ENCODE measurements at places on chromosomes 2 and 18.

- DNase-seq, result no peak
These were observed 95.2 kb downstream of the ZEB2 start for GRCh38 chr2:144424559-144425240.

- no peak for DNase-seq
These were observed 124.8 kb downstream of the MSTN start for GRCh38 chr2:189937691-189938090.

GRCh38 chr2:128543646-128544045 is 225.0 kb upstream of the HS6ST1 start:
- peak; percentile 95 for DNase-seq

- peak; percentile 12 for DNase-seq
These were observed at the start of gene FNDC4 for GRCh38 chr2:27494944-27495554. TSS of gene FNDC4 (minus strand) at chr2:27495200. CDS start at chr2:27494679, 521 bp downstream.

- DNase-seq, result no peak
These were observed 576.2 kb downstream of the CPS1 start for GRCh38 chr2:211132573-211132972.

DNA sequence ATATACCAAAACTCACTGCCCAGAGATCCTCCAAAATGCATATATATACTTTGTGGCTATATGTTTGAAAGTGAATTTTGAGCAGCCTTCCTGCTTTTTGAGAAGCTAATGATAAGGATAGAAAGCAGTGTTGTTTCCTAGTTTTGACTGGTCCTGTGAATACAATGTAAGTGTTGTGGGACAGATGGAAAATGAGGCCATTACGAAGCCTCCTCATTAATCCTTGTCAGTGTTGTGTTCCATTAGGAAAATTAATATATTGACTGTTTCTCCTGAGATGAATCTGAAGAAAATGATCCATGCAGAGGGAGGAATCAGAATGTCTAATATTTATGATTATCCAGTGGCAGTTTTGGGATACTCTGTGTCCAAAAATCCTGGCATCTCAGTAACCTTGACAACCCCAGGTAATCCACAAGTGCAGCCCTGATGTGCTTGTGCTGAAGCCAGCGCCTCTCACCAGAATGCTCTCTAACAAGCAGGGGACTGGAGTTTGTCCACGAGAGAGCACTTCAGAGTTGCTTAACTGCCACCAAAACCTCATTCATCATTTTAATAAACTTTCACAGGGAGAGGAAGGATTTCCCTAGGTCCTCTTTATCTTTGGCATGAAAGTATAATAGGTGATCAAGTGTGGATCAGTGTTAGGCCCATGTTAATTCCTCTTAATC is 418.6 kb downstream of the CMPK2 start:
- DNase-seq, result no peak

DNA sequence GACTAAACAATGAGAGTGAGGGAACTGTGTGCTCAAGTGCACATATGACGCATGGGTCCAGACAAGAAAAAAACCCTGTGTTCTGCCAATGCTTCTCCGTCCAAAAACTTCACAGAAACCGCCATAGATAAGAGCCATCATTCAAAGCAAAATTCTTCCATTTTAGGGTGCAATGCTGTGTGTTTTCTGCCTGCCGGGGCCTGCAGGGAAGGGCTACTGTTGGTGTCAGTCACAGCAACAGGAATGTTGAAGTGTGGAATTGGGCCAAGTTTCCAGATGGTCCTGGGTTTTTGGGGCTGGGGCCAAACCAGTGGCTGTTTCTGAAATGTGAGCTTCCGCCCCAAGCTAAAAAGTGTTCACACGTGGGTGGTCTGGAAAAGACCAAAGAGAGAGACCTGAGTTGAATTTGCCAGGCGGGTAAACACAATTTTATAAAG is 677 bp upstream of the MC2R start:
- no peak for DNase-seq

- DNase-seq, result no peak
These were observed 34.9 kb upstream of the CD302 start for GRCh38 chr2:159832858-159833257.

DNA sequence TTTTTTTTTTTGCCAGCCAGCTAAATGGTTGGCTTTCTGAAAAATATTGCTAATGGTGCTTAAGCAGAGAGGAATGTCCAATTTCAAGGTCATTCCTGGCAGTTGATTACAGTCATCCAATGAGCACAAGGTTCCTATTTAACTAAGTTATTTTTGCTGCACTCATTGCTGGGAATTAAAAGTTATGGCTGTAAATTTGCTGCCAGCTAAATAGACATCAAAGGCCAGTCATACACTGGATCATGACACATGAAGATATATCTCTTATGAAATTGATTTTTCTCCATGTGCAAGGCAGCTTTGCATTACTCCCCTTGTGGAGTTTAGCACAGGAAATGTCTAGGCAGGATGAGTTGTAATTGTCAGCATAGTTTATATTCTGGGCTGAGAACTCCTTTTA is 1898.4 kb upstream of the CELF4 start:
- DNase-seq, result no peak

- DNase-seq, result no peak
These were observed 22.7 kb upstream of the GCG start for GRCh38 chr2:162174746-162175145.

GRCh38 chr2:147639891-147640290 is 204.9 kb upstream of the ACVR2A start:
- DNase-seq, result no peak

GRCh38 chr2:148545390-148546256 is 98.9 kb upstream of the EPC2 start:
- no peak for DNase-seq

GRCh38 chr2:68620772-68621171 is 22.6 kb upstream of the PROKR1 start:
- DNase-seq, result no peak

DNA sequence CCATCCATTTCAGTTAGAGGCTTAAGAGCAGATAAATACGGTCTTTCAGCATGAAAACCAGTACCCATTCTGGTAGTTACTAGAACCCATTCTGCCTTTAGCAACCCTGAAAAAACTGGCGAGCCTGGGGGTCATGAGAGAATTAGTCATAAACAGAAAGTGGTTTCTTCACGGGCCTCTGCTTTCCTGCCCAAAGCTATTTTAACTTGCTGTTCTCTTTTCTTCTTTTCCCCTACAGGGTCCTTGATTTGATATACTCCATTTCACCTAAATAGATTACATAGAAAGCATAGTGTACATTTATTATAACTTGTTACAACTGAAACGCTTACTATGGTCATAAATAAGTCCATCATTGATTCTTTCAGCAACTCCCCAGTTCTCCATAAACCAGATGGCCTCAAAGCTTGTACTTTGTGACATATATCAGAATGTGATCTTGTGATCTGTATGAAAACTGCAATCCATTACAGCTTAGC is 48.3 kb downstream of the WDFY1 start:
- no peak for DNase-seq

DNA sequence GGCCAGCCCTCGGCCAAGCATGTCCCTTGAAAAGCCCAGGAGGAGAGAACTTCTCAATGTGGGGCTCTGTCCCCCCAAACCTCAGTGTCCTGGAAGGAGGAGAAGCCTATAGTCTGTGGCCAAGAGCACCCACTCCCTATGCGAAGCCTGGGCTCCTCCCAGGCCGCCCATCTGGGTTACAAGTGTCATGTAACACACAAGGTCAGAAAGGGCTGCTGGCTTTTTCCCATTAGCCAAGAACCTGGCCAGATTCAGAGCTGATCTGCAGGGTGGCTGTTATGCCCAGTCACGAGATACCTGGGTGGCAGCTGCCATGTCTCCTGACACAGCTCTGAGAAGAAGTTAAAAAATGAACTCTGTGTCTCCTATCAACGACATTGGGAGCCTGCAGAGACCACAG is 170.7 kb downstream of the TNS1 start:
- DNase-seq, result no peak

DNA sequence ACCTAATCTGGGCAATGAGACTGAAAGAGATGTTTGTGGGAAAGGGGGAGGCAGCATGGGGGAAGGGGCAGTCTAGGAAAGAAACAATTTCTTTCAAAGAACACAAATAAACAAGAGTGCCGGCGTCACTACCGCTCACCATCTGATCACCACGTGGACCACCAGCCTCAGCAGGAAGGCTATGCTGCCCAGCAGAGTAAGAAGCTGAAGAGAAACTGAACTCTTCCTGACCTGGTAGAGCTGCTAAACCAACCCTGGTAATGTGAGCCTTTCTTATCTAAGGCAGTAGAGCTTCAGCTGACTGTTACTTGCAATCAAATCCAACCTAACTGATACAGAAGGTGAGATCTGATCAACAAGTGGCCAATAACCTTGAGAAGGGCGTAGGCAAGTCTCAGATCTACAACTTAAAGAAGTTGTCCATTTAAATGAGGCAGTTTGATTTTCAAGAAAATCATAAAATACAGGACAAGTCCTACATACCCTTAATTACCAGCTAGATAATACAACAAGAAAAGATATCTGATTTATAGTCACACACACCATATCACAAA is 44.2 kb upstream of the SPTBN1 start:
- DNase-seq, result no peak

GRCh38 chr2:27727257-27727656 is 44.3 kb upstream of the MRPL33 start:
- no peak for DNase-seq

- DNase-seq, result no peak
These were observed 224.5 kb downstream of the SP3 start for GRCh38 chr2:173740639-173741038.

GRCh38 chr2:196845371-196845770 is 36.2 kb upstream of the C2orf66 start:
- no peak for DNase-seq

DNA sequence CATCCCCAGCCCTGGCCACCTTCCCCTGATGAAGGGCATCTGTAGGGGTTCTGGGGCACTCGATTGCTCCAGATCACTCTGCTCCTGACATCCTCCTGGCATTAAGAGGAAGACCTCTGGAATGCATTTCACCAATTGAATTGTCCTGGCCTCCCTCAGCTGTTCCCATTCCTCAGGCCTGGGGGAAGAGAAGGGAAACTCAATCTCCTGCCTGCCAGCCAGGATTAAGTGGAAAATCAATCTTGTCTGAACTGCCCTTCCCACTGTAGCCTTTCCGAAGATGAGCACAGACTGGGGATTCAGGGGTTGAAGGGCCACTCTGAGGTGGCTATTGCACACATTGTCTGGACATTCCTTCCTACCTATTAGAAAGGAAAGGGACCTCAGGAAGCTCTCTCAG is 99.8 kb downstream of the ALK start:
- DNase-seq, result no peak

DNA sequence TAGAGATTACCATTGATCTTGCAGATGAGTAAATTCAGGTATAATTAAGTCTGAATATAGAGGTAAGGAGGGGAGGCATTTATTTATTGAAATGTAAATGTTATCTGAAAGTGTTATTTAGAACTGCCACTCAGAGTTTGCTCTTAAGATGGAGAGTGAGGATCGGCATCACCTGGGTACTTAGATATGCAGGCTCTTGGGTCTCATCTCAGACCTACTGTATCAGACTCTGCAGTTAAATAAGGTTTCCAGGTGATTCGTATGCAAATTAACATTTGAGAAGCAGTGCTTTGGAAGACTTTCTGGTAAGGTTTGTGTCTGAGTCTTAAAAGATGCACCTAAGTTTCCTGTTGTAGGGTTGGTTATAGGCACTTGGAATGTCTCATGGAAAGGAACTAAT is 9.2 kb downstream of the HTR2B start:
- no peak for DNase-seq

- DNase-seq, result no peak
These were observed 57.0 kb downstream of the OSBPL6 start for GRCh38 chr2:178251151-178251955.

- peak; percentile 88 for DNase-seq
These were observed 217.1 kb downstream of the KLHL29 start for GRCh38 chr2:23602116-23602515.

DNA sequence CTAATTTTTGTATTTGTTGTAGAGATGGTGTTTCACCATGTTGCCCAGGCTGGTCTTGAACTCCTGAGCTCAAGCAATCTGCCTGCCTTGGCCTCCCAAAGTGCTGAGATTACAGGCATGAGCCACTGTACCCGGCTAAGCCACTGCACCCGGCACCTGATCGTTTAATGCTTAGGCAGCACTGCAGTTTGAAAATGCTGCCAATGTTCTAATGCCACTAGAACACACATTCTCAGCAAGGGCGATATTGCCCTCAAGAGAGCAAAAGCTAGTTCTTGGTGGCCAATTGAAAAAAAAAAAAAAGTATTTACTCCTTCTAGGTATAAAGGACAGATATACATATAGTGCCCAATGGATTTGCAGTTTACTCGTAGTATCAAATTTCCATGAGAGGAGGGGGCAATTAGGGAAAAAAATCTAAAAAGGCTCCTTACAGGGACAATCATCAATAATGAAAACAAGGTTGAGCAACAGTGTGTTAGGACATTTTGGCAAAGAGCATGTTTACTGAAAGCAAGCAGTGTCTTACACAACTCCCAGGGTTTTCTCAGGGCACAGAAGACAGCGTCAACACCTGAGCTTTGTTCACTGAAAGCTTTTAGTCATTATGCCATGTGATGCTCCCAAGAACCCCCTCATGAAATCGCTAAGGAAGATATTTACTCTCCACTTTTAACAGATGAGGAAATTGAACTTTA is 199.9 kb upstream of the PKDCC start:
- no peak for DNase-seq

DNA sequence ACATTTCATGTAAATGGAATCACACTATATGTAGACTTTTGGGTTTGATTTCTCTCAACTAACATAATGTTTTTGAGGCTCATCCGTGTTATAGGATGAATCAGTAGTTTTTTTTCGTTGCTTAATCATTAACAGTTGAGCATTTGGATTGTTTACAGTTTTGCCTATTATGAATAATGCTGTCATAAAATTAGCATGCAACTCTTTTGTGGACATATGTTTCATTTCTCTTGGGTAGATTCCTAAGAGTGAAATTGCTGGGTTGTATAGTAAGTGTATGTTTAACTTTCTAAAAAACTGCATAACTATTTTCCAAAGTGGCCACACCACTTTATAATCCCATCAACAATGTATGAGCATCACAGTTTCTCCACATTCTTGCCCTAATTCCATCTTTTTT is 7.7 kb upstream of the RHBDD1 start:
- no peak for DNase-seq

DNA sequence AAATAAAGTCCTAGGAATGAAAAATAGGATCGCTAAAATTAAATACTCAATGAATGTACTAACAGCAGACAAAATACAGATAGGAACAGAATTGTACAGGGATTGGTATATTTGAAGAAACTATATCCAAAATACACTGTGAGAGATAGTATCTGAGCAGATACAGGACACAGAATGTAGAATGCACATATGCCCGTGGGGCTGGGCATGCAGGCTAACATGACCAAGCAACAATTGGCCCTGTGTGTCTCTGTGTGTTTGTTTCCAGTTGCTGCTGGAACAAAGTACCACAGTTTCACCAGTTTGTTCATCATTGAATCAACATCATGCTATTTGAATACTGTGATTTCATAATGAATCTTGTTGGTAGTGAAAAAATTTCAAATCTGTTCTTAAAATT is 127.6 kb downstream of the PMAIP1 start:
- DNase-seq, result no peak

All from ELF-1 (cell line).